ENCODE measurements at places on chromosomes 16 and 17.
A peak's percentile ranks its signal among the peaks of the same experiment; 100 is the strongest.

DNA sequence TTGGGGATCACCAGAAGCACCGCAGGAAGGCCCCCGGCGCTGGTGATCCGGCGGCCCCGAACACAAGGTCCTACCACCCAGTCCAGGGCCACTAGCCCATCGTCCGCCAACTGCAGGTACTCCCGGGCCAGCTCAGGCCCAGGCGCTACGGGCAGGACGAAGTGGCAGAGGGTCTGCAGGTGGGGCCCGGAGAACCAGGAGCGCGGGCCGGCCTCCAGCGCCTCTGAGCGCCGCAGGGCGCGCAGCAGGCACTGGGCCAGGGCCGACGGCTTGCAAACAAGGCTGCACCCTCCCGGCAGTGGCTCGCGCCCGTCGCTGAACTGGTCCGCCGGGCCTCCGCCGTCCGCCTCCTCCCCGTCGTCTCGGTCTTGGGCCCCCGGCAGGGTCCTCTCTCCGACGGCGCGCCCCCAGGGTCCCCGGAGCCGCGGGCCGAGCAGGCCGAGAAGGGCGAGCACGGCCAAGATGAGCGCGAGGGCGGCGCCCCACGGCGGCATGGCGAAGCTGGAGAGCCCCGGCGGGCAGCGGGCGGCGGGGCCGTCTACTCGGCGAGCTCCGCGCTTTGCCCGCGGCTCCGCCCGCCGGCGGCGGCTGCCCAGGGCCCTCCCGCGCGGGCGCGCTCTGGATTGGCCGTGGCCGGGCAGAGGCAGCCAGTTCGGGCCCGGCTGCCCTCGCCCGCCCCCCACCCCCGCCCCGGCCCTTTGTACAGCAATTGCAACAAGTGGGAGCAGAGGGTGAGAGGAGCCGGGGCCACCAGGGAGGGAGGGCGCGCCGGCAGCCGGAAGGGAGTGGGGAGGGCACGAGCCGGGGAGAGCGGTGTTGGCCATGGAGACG, at the start of gene ABHD15:
Gene ABHD15, minus strand, starts transcription at position 565 of the 831 bp plus-strand sequence. Its CDS starts 71 bp downstream, at position 494.
- H3K4me1 ChIP-seq: peaks cover 6% of the 10 kb centered on the region
- peak within 1 kb of the TSS; percentile 75 for H3K27ac ChIP-seq
- H3K36me3 ChIP-seq: no peaks in the 10 kb centered on the region
- no peaks in the 10 kb centered on the region for H3K27me3 ChIP-seq

GRCh38 chr16:52271088-52271750, 275.7 kb downstream of the TOX3 start:
- no peaks in the 10 kb centered on the region for H3K4me1 ChIP-seq
- no peak for DNase-seq
- H3K4me3 ChIP-seq: no peak overlapping the region
- no peaks in the 10 kb centered on the region for H3K36me3 ChIP-seq

DNA sequence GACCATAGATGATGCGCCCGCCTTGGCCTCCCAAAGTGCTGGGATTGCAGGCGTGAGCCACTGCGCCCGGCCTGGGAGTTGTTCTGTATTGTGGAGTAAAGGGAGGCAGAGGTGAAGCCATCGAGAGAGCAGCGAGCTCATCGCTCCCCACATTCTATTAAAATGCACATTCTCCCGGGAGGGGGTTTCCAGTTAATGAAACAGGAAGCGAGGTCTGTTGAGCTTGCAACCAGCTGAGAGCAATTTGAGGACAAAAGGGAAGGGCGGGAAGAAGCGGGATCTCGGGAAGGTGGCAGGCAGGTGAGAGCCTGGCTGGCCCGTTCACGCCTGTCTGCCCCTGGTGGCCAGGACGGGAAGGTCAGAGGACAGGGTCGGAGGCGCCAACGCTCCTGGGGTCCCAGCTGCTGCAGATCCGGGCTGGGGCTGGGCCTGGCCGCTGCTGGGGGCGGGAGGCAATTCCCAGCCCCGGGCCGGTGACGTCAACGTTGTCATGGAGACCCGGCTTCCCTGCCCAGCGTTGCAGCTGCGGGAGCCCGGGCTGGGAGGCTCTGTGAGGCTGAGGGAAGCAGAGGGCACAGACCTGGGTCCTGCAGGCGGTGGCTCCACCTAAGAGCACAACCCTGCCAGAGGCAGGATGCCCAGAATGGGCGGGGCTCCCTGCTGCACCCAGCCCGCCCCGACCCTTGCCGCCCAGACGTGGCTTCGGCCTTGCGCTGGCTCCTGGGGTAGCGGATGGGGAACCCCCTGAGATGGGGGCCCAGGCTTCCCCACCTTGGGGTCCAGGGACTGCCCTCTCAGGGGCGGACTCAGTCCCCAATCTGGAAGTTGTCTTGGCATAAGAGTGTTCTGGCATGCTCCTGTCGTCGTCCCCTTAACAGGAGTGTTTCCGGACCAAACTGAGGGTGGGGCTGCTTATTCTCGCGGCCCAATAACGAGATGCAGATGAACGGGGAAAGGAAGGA, 48.7 kb upstream of the PLCG2 start:
- H3K4me1 ChIP-seq: no peaks in the 10 kb centered on the region
- DNase-seq: peak; percentile 21
- no peak overlapping the region for H3K27ac ChIP-seq
- no peaks in the 10 kb centered on the region for H3K36me3 ChIP-seq

- peaks cover 23% of the 10 kb centered on the region for H3K4me1 ChIP-seq
- no peaks in the 10 kb centered on the region for H3K36me3 ChIP-seq
- no peak overlapping the region for H3K4me3 ChIP-seq
- H3K27ac ChIP-seq: peak overlapping the region; percentile 48
- no peak for DNase-seq
Observed at GRCh38 chr17:80782536-80783427, 208.9 kb upstream of the CHMP6 start.

- no peak overlapping the region for H3K27ac ChIP-seq
- H3K36me3 ChIP-seq: no peaks in the 10 kb centered on the region
- H3K4me3 ChIP-seq: no peak overlapping the region
- H3K27me3 ChIP-seq: no peaks in the 10 kb centered on the region
Observed at GRCh38 chr17:6476076-6476809, 32.0 kb downstream of the PIMREG start.

All from thoracic aorta (tissue), 2 donors.